Nucleus accumbens (tissue), 56 donors: ENCODE measurements at places on chromosomes 2 and 18.

DNA sequence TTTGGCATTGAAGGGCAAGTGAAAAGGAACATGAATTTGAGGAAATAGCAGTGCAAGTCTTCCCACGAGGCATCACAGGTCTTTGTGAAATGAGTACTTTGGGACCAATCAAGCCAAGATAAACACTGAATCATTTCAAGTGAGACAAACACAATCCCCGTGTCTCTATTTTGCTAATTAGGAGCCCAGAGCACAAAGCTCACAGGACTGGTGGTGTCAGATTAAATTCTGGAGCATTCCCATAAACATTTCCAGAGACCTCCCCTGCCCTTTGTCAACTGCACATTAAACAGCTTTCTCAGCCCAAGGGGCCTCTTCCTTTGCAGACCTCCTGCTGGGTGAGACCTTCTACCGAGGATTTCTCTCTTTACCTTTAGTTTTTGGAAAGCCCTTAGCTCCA lies 50.7 kb downstream of the DAPL1 start:
- DNase-seq: no peak

DNA sequence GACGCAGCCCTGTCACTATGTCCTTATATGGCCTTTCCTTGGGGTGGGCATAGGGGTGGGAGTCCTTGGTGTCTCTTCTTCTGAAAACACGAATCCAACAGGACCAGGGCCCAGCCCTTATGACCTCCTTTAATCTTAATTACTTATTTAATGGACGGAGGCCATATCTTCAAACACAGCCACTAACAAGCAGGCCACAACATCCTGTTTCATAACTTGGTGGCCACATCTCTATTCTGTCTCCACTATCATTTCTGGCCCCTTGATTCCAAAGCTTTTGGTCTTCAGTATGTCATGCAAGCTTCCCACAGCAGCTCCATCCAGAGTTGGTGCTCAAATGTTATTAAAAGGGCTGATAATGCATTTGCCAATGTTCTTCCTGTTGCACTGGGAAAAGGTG lies 287.3 kb upstream of the SMIM21 start:
- DNase-seq: no peak

DNA sequence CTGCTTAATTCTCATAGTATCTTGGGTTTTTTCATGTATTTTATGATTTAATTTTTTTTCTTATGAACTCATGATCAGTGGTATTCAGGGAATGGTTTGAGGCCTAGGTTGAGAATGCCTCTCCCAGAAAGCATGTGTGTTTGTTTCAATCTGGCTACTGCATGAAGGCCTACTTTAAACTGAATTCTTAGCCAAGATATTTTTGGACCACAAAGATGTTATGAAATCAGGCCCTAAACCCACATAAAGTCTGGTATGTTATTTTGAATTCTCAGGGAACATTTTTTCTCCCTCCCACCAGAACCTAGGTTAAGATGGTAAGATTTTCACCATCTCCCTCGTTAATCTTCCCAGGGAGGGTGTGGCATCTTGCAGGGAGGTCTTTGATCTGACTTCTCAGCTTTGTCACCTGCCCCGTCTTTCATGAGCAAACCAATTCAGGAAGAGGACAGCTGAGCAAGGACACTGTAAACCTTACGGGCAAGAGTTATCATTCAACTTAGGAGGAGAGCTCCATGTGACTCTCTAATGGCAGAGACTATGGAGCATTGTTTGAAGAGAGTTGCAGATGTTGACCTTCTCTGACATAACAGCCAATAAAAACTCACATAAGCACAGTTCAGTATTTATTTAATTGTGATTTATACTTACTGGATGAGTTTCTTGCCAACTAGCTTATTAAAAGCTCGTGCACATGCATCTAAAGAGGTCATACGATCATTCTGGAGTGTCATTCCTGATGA lies 21.3 kb upstream of the ACKR3 start:
- no peak for DNase-seq

- no peak for DNase-seq
Measured at GRCh38 chr2:124395961-124396360, 370.9 kb downstream of the CNTNAP5 start.

DNA sequence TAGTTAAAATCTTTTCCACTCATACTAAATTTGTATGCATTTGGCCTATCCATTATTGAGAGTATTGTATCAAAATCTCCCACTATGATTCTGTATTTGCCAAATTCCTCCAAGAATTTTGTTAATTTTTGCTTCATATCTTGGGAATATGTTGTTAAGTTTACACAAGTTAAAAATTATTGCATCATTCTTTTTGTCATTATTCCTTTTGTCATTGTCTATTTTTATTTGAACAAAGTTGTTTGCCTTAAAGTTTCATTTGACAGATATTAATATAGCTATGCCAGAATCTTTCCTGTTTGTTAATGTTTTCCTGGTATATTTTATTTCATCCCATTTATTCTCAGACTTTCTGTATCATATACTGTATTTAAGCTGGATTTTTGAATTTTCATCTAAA lies 41.3 kb downstream of the LOXHD1 start:
- DNase-seq: no peak

GRCh38 chr2:59938181-59938580 lies 615.3 kb downstream of the BCL11A start:
- DNase-seq: no peak

- DNase-seq: no peak
Measured at GRCh38 chr2:16513626-16514025, 152.0 kb downstream of the CYRIA start.

DNA sequence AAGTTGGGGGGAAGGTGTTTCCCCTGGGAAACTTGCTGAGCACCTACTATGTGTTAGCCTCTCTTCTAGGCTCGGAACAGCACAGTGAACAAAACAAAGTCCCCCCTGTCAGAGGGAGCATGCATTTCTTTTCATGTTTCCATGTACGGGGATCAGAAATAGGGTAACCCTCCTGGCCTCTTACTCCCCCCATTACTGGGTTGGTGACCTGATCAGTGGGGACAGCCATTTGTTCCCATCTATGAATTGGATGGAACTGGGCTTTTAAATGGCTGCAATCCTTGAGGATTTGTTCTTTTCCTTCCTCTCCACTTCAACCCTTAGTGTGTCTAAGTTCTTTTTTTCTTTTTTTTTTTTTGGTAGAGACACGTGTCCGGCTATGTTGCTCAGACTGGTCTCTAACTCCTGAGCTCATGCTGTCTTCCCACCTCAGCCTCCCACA lies 13.7 kb downstream of the NCL start:
- DNase-seq: no peak

- peak; percentile 44 for DNase-seq
Measured at GRCh38 chr2:61793389-61793836, 60.4 kb downstream of the FAM161A start.

- no peak for DNase-seq
Measured at GRCh38 chr2:144230448-144231085, 289.4 kb downstream of the ZEB2 start.

- DNase-seq: no peak
Measured at GRCh38 chr2:114007436-114007835, 117.5 kb downstream of the ACTR3 start.

- DNase-seq: no peak
Measured at GRCh38 chr18:69981948-69982347, 34.3 kb upstream of the CD226 start.

DNA sequence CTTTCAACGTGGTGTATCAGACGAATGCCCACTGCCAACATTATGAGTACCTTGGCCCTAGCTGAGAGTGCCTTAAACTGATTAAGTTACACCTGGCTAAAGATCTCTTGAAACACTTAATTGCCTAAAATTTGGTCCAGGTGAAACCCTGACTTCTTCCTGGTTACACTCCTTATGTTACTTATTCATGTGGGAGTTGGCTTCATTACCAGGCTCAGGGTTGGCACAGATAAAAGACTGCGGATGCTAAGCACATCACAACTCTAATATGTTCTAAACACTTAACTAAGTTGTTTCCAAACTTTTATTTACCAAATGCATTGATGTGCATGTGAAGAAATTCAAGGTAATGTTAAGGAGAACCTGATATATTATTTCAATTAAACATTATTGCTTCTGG lies 298.9 kb downstream of the TCF4 start:
- DNase-seq: no peak

- DNase-seq: no peak
Measured at GRCh38 chr2:42801381-42801780, 9.0 kb upstream of the HAAO start.

DNA sequence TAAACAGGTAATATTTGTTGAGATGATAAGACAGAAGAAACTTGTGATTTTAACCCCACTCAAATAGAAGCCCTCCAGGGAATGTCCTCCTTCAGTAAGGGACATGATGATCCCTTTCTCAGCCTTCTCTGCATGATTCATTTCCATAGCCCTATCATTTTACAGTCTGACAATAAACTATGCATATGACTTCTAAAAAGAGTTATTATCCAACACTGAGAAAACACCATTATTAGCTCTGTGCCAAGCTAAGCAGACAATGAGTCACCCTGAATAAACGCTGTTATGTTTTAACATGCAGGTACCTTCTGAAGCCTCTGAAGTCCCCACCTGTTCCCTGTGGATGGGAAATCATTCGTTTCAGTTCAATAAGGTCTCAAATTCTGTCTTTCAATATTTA lies 54.7 kb downstream of the DTNB start:
- no peak for DNase-seq

- DNase-seq: no peak
Measured at GRCh38 chr2:77025714-77026113, 496.5 kb downstream of the LRRTM4 start.

GRCh38 chr2:226336283-226336682 lies 463.3 kb downstream of the IRS1 start:
- no peak for DNase-seq

DNA sequence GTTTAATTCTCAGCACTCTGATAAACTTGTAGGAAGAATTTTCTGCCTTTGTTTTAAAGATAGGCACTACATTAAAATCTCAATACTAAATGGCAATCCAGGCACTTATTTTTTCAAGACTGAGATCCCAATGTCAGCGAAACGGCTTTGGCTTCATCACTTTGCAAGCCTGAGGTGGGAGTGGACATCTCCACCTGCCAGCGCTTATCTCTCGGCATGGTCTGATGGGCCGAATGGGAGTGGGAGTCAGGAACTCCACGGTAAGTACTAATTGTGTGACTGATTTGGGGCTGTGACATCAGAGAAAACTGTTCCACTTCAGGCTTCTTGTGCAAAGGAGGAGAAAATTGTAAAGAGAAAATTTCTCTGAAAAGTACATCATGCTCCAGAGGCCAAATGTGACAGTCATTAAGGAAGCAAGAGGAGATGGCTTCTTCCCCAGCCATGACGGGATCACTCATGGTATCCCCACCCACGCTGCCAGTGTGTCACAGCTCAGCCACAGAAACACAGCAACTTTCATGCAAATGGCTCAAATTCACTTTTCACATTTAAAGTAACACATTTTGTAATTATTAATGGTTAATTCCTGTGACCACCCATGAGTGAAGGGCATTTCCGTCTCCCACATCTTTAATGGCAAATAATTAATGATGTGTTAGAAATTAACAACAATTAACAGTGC lies 385.5 kb upstream of the HNRNPA3 start:
- no peak for DNase-seq

- DNase-seq: no peak
Measured at GRCh38 chr2:55720417-55720816, 26.8 kb upstream of the PNPT1 start.

- no peak for DNase-seq
Measured at GRCh38 chr2:174322149-174322548, 12.6 kb upstream of the SP9 start.

DNA sequence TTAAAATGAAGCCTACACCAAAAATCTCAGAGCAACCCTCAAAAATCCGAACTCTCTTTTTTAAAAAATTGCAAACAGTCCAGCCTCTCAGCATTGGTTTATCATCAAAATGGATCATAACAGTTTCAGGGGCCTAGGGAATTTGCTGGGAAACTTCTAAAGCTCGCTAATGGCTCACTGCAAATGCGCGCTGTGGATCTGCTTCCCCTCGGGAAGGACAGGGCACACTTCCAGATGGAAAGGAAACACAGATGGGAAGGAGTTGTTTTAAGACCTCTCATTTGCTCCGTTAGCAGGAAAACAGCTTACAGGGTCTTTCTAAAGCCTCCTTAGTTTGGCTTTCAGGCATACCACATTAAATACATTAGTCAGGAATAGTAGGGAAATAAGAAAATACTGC lies 27.2 kb downstream of the FECH start:
- no peak for DNase-seq

- DNase-seq: no peak
Measured at GRCh38 chr18:63480476-63480875, 3.7 kb downstream of the SERPINB5 start.

DNA sequence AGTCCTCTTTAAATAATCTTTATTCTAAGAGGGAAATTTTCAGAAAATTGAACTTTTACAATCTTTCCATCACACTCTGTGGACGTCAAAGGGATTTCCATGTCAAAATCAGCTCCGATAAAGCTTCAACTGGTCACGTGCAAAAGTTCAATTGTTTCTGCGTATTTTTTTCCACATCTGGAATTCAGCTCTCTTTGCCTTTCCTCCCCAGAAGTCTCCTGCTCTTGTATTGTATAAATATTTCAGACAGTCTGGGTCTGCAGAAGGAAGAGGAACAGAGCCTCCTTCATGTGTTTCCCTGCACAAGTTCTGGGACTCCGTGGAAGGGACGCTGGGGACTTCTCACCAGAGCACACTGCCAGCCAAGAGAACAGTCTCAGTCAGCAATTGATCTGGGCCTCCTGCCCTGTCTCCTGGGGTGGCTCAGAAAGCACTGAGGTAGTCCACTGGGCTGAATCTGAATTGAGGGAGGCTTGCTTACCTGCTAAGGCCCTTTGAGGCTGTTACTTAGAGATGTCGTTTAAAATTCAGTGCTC lies 251.5 kb downstream of the TFCP2L1 start:
- no peak for DNase-seq

- DNase-seq: no peak
Measured at GRCh38 chr2:5695654-5696403, 3.6 kb downstream of the SOX11 start.

DNA sequence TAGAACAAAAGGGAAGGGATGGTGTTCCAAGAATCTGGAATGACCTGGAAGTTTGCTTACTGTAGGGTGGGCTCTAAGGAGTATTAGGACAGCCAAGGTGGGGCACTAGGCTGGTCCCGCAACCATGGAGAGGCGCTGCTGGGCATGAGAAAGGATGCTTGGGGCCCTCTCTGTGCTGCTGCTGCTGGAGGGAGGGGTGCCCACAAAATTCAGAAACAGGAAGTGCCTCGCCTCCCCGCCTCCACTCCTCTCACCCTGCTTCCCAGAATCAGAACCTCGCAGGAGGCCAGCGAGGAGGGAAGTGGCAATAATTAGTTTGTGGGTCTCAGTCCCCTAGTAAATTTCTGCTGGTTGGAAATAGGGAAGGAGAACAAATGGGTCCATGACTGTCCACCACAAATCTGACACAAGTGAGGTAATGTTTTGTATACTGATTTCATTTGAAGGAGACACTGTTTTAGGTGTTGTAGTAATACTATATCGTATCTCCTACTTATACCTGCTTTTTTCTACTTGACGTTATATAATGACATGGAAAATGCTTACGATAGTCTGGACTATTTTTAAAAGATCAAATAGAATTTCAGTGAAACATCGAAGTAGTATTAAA lies 7.9 kb upstream of the PDCL3 start:
- no peak for DNase-seq

- DNase-seq: no peak
Measured at GRCh38 chr18:38940863-38941531, 1375.4 kb upstream of the CELF4 start.

GRCh38 chr2:221563270-221563985 lies 8.7 kb downstream of the EPHA4 start:
- no peak for DNase-seq
